ENCODE measurements at places on chromosomes 4 and X. TPM values are rescaled to one million over a fixed set of nuclear protein-coding genes. Genes with fewer than 3 reads are reported as not detected.

- H3K27ac ChIP-seq, result no peak overlapping the region
- DNase-seq, result no peak
- H3K27me3 ChIP-seq, result no peaks in the 10 kb centered on the region
- no peak overlapping the region for H3K4me3 ChIP-seq
Observed at GRCh38 chr4:152747444-152747843, 32.1 kb downstream of the TIGD4 start.

- no peaks in the 10 kb centered on the region for H3K4me1 ChIP-seq
- H3K4me3 ChIP-seq, result no peak overlapping the region
- no peaks in the 10 kb centered on the region for H3K27me3 ChIP-seq
Observed at GRCh38 chr4:70938086-70938485, 35.9 kb downstream of the MOB1B start.

- H3K4me3 ChIP-seq, result no peak overlapping the region
- H3K4me1 ChIP-seq, result no peaks in the 10 kb centered on the region
Observed at GRCh38 chr4:172152284-172152683, 339.1 kb downstream of the GALNTL6 start.

DNA sequence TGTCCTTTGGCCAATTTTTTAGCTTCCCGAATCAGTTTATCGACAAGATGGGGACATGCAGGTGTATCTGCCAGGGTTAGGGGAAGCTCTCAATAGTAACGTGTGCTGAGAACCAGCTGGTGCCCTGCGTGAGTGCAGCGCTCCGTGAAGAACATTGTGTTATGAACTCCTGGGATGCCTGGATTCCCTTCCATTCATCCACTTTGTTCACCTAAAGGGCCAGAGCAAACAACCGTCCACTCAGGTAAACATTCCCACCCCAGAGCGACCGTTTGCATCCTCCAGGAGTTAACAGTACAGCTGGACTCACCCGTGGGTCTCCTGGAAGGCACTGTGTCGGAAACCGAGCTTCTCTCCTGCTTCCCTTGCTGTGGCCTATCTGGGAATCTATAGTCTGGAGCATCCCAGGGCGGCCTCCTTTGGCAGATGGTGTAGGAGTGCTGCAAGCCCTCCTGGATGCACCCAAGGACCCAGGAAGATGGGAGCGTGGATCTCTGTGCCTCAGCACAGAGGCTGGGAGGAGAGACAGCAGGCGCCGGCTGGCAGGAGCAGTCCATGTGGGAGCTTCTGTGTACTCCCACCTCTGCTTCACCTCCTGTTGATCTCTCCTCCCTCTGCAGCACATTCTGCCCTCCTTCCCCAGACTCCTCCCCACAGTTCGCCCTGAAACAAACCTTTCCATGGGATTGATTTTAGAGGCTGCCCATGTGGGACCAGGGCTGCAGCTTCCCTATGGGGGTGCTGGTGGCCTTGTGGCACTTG lies 62.7 kb downstream of the SHROOM2 start:
- no peak for DNase-seq
- no peak overlapping the region for H3K27ac ChIP-seq
- H3K27me3 ChIP-seq, result no peaks in the 10 kb centered on the region
- no peaks in the 10 kb centered on the region for H3K36me3 ChIP-seq

DNA sequence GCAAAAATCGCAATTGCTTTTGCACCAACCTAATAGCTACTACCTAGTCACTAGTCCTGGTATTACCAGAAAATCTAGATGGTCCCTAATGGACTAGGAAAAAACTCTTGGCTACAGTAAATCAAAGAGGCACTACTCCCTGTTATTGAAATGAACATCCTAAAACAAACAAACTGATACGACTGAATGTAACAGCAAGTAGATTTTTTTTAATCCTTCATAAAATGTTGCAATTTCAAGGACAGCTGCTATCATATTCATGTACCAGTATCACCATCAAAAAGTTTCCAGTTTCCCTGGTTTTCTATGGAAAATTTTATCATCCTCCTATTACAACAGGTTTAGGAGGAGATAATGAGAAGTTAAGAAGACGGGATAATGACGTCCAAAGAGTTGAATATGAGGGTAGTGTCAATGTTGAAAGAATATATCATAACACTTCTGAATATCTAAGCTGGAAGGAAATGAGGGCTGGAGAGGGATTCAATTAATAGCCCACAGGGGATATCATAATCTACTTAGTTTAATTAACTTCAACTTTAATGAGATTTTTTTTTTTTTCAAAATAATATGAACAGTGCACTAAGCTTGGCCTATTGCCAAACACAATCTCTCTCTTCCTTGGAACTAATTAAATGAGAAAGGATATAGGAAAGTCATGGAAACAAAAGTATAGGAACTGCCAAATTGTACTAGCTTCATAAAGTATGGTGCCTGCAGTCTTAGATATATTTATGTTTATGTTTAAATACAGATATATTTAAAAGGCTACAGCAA lies 94.8 kb upstream of the SMIM10 start:
- H3K4me1 ChIP-seq, result no peaks in the 10 kb centered on the region
- DNase-seq, result no peak
- no peaks in the 10 kb centered on the region for H3K27me3 ChIP-seq
- H3K27ac ChIP-seq, result no peak overlapping the region

DNA sequence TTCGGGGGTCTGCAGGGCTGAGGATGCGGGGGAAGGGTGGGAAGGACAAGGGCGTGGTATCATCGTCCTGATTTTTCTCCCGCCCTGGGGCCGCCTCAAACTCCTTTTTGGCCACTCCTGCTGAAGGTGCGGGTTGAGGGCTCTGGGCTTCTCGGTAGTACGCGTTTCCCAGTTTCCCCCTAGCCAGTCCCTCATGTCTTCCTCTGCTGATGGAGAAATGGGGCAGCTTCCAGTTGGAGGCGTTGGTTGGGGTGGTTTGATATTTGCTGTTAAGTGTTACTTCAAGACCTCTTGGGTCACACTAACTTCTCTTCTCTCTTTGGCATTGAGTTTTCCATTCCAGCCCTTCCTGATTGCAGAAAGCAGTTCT lies 482 bp downstream of the GSTCD start:
- H3K4me1 ChIP-seq, result peaks cover 21% of the 10 kb centered on the region
- DNase-seq, result no peak
- H3K4me3 ChIP-seq, result peak overlapping the region; percentile 74
- H3K36me3 ChIP-seq, result no peaks in the 10 kb centered on the region

DNA sequence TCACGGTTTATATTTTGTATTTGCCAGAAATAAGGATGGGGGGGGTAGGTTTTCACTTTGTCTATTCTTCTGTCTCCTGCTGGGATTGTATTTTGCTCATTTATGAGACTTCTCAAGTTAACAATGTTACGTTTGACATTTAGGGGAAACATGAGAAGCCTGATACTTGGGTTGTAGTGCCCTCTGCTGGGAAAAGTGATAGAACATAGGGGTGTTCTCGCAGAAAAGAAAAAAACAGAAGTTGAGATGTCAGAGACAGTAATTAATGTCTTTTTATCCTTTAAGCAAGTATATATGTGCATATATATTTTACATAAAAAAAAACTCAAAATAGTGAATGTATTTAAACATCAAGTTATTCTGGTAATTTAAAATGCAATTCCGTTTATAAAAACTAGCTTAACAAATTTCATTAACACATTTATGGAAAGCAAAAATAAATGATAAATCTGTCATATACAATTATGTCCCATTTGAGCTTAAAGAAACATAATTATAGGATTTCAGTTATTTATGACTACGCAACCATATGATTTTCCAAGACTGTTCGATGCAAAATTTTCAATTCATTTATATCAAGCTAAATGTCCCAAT lies 46.0 kb upstream of the TMPRSS11F start:
- no peaks in the 10 kb centered on the region for H3K4me1 ChIP-seq
- no peaks in the 10 kb centered on the region for H3K27me3 ChIP-seq
- no peak overlapping the region for H3K27ac ChIP-seq

DNA sequence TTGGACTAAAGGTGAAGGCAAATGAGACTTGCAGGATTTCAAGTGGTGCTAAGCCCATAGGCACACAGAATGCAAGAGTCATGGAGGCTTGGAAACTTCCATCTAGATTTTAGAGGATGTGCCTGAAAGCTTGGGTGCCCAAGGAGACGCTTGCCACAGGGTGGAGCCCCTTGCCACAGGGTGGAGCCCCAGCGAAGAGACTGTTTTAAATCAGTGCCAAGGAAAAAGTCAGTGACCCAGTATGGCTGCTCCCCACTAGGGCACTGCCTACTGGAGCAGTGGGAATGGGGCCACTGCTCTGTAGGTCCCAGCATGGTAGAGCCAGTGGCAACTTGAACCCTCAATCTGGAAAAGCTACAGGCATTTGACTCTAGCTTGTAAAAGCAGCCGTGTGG lies 794.2 kb upstream of the LCORL start:
- H3K4me3 ChIP-seq, result no peak overlapping the region
- H3K4me1 ChIP-seq, result no peaks in the 10 kb centered on the region
- H3K27me3 ChIP-seq, result no peaks in the 10 kb centered on the region
- no peak overlapping the region for H3K27ac ChIP-seq
- no peak for DNase-seq
- no peaks in the 10 kb centered on the region for H3K36me3 ChIP-seq

DNA sequence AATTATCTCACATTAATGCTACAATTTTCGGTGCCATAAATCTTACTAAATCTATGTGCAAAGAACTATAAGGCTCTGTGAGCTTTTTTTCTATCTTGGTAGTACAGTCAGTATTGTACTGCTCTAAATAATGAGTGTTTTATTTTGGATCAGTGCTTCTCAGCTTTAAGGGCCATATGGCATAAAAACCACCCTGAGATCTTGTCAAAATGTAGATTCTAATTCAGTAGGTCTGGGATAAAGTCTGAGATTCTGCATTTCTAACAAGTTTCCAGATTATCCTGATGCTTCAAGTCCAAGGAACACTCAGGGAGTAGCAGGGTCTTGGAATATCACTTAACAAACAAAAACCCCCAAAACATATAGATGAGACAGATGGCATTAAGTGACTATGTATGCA lies 486.5 kb downstream of the GRXCR1 start:
- no peak overlapping the region for H3K4me3 ChIP-seq
- H3K27me3 ChIP-seq, result no peaks in the 10 kb centered on the region
- H3K27ac ChIP-seq, result no peak overlapping the region
- no peaks in the 10 kb centered on the region for H3K4me1 ChIP-seq

DNA sequence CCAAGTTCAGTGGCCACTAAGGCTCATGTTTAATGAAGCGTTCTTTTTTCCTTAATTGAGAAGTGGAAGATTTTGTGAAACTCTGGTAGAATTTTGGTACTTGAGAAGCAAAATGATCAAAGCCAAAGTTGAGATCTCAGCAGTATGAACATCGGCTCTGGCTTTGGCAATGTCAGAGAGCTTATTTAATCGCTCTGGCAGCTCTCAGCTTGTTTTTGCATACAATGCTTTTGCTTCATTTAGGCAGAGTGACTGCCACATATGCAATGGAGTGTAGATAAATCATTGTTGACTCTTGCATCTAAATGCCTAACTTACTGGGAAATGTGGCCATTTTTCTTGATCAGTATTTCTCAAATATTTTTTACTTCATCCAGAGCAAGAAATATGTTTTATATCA lies 135.7 kb downstream of the AASDH start:
- no peaks in the 10 kb centered on the region for H3K27me3 ChIP-seq
- no peaks in the 10 kb centered on the region for H3K36me3 ChIP-seq
- no peaks in the 10 kb centered on the region for H3K4me1 ChIP-seq
- DNase-seq, result no peak

DNA sequence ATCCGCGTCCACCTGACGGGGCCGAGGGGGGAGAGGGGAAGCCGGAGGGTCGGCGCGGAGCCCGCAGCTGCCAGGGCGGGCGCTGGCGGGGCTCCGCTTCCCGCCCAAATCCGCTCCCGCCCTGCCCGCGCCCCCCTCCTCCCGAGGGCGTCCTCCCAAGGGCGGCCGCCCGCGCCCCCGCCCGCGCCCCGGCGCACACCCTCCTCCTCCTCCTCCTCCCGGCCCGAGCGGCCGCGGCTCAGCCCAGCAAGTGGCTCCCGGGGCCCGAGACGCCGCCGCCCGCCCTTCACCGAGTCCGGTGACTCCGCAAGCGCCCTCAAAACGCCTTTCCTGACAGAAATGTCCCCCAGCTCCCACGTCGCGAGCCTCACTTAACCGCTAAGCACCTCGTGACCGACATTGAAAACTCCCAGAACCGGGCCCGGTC lies 487 bp downstream of the HMGB2 start:
- H3K4me3 ChIP-seq, result peak overlapping the region; percentile 97
- peaks cover 17% of the 10 kb centered on the region for H3K4me1 ChIP-seq
- no peaks in the 10 kb centered on the region for H3K27me3 ChIP-seq
- peak; percentile 58 for DNase-seq
- peaks cover 9% of the 10 kb centered on the region for H3K36me3 ChIP-seq

DNA sequence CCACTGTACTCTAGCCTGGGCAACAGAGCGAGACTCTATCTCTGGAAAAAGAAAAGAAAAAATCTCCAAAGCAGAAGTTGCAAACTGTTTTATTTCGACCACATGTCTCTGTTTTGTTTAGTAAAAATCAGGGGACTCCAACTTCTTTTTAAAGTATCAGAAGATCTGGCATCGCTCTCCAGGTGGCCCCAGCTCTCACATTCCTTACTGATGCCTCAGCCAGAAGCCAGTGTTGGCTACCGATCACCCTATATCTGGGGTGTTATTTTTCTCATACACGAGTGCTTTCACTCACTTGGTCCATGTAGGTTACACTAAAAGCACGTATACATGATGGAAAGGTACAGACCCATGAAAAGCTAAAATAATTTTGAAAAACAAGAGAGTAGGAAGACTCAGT lies 8.3 kb downstream of the MPP1 start:
- no peak overlapping the region for H3K4me3 ChIP-seq
- H3K36me3 ChIP-seq, result no peaks in the 10 kb centered on the region
- H3K27me3 ChIP-seq, result no peaks in the 10 kb centered on the region
- H3K4me1 ChIP-seq, result peaks cover 19% of the 10 kb centered on the region
- no peak for DNase-seq

GRCh38 chrX:112520124-112520523 lies 159.6 kb downstream of the LHFPL1 start:
- H3K27ac ChIP-seq, result no peak overlapping the region
- no peak overlapping the region for H3K4me3 ChIP-seq
- no peaks in the 10 kb centered on the region for H3K27me3 ChIP-seq
- no peak for DNase-seq
- no peaks in the 10 kb centered on the region for H3K4me1 ChIP-seq
- no peaks in the 10 kb centered on the region for H3K36me3 ChIP-seq

GRCh38 chr4:7561557-7561956 lies 126.8 kb upstream of the PSAPL1 start:
- H3K4me1 ChIP-seq, result no peaks in the 10 kb centered on the region
- no peak overlapping the region for H3K27ac ChIP-seq
- H3K4me3 ChIP-seq, result no peak overlapping the region
- no peaks in the 10 kb centered on the region for H3K36me3 ChIP-seq
- no peak for DNase-seq

DNA sequence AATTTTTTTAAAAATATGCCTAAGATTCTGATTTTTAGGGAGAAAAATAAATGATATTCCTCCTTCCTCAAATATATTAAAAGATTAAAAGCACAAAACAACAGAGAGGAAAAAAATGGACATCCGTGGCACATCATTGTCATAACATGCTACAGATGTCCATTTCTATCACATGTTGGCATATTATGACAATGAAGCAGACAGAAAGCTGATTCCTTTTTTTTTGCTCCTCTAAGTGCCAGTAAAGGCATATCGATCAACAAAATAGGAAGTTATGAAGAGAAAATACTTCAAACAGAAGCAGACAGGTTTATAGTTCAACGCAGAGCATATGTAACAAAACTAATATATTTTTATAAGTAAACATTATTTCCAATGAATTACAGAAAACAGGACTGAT lies 11.2 kb downstream of the KLHL8 start:
- no peaks in the 10 kb centered on the region for H3K36me3 ChIP-seq
- H3K4me1 ChIP-seq, result peaks cover 20% of the 10 kb centered on the region
- DNase-seq, result no peak
- H3K4me3 ChIP-seq, result no peak overlapping the region
- H3K27ac ChIP-seq, result no peak overlapping the region

The SAGE1 gene
- total RNA-seq, result not detected

The CXCL6 gene
- not detected for total RNA-seq

The CSAG2 gene
- total RNA-seq, result not detected

The RPA4 gene
- total RNA-seq, result 5.9 TPM

The NWD2 gene
- not detected for total RNA-seq

The RAB39B gene
- total RNA-seq, result 0.41 TPM

The GDPD2 gene
- 68.1 TPM for total RNA-seq

The RGN gene
- 0.96 TPM for total RNA-seq

The CFP gene
- total RNA-seq, result 0.60 TPM
